ENCODE measurements at places on chromosomes 1 and 21.

- no peak for DNase-seq
Measured at GRCh38 chr1:197725044-197725443, 50.2 kb downstream of the DENND1B start.

- DNase-seq: no peak
Measured at GRCh38 chr1:19689856-19690255, 25.2 kb downstream of the HTR6 start.

- no peak for DNase-seq
Measured at GRCh38 chr21:38346286-38346685, 89.5 kb downstream of the KCNJ15 start.

- no peak for DNase-seq
Measured at GRCh38 chr1:83083589-83084224, 915.2 kb downstream of the TTLL7 start.

DNA sequence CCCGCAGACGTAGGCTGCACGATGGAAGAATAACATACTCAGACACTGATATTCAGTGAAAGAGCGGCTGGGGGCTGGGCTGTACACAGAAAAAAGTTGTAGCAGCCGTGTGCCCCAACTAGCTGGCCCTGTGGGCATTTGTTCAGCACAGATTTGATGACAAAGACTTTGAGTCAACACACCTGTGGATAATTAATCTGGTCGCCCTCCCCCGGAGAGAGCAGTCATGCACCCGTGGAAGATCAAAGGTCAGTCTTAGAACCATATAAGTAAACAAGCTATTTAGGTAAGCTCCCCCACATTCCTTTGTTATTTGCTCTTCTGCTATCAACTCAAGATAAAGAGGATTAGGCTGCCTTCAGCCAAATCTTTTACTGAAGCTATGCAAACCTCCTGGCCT is 148.4 kb upstream of the HMCN1 start:
- DNase-seq: no peak

- DNase-seq: no peak
Measured at GRCh38 chr1:53373246-53373645, 45.4 kb upstream of the LRP8 start.

- no peak for DNase-seq
Measured at GRCh38 chr1:213737398-213738035, 250.3 kb upstream of the PROX1 start.

- no peak for DNase-seq
Measured at GRCh38 chr1:45172005-45172404, 34.4 kb downstream of the ZSWIM5 start.

DNA sequence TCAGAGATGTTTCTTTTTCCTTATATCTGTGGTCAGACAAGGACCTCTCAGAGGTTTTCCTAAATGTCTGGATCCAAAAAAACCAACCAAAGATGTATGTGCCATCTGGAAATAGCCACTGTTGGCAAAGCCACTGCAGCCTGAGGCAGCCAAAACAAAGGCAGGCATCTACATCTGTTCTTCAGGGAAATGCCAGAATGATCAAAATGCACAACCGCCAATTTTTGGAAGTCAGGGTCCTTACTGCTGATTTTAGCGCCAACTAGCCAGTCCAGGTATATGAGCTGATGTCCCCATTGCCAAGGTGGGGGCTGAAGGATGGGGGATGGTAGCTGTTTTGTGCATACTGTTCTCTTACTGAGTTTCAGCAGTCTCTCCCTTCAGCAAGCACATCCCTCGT is 45.9 kb downstream of the SYT14 start:
- no peak for DNase-seq

DNA sequence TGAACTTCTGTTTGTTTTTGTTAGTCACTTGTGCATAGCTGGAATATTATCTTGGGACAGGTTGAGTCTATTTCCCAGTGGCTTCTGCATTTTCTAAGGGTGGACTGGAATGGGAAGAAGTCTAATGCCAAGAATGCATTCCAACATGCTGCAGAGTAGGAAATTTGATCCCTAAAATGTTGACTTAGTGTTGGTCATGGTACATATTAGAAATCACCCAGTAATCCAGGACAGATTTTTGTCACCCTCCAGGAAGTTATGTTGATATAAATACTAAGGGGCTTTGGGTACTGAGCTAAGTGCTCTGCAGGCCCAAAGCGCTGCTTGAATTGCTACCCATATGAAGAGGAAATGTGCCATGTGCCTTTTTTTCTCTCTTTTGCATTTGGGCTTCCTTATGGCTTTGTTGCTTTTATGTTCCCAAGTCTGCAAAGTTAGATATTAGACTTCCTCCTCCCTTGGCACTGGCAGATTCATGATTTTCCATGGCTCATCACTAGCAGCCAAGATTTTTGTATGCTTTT is 10.0 kb downstream of the ARID1A start:
- DNase-seq: peak; percentile 91

GRCh38 chr1:228361314-228362140 is 45.1 kb downstream of the TRIM11 start:
- no peak for DNase-seq

DNA sequence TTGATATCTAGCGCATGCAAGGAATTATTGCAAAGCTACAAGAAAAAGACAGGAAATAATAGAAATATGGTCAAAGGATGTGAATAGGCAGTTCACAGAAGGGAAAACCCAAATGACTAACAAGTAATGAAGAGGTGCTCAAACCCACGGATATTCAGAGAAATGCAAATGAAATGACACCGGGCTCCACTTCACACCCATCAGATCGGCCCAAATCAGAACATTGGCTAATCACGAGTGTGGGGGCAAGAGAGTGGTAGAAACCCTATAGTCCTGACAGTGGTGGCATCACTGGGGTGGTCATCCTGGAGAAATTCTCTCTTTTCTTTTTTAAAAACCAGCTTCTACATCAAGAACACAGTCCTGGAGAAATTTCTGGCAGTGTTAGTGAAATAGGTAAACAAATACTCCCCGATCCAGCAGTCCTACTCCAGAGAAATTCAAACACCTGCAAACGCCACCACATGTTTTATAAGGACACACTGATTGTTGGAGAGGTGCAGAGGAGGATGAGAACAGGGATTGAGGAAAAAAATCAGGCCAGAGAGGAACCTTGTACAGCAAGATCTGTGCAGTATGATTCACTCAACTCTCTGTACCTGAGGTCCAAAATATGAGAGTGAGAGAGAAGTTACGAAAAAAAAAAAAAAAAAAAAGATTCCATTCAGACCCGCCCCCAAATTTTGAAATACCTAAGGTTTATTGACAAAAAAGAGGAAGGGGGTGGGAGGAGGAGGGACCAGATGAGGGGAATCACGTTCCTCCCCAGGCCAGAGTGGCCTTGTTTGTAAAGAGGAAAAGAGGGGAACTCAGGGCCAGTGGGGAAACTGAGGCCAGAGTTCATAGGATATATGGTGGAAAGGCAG is 9.2 kb upstream of the TNFRSF1B start:
- DNase-seq: no peak

DNA sequence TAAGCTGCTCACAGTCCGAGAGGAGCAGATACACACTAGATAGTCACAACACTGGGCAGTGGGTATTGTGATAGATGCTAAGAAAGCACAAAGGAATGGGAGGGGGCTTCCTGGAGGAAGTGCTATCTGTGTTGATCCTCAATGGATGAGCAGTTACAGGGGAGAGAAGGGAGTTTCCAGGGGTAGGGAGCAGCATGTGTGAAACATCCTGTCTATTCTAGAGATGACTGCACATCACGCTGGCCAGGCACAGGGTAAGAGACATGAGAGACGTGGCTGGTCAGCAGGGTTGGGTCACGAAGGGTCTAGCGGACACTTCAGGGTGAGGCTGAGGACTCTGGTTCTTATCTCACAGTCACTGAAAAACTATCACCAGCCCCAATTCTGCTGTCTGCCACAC is 235.2 kb downstream of the TRABD2B start:
- DNase-seq: no peak
